Stomach (tissue), 19 donors: ENCODE measurements at places on chromosomes 5 and 9. TPM values are rescaled to one million over a fixed set of nuclear protein-coding genes. Genes with fewer than 3 reads are reported as not detected.

DNA sequence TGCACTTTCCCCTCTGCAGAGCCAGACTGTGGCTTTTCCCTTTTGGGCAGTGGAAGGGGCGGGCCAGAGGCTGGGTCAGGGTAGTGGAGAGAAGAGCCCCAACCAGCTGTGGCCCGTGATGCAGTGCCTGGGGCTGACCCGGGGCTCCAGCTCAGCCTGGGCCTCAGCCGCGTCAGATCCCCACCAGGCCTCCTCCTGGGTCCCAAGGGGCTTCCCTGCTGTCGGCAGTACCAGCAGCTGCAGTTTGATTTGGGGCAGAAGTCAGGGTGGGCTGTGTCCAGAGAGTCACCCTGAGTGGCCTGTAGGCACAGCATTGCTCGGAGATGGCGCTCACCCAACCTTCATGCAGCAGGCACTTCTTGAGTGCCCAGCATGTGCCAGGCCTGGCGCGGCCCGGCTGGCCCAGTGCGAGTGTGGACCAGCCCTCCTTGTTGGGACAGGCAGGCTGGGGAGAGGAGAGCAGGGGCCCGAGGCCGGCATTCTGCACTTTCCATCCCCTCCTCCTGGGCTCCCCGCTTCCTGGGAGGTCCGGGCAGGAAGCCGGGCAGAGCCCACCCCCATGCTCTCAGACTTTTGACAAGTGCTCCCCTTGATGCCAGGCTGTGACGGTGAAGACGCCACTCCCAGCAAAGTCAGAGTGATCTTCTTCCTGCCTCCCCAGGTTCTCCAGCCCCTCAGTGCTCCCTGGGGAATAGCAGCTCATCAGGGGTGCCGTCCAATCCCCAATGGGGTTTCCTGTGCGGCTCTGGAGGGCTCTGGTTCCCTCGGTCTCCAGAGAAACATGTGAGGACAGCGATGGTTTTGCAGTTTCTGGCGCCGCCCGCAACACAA lies 88.3 kb upstream of the COL5A1 start:
- DNase-seq, result no peak

- peak; percentile 56 for DNase-seq
Measured at GRCh38 chr5:139650031-139650688, 2.0 kb downstream of the CXXC5 start.

Gene FOXD4L5
- total RNA-seq, result not detected

Gene CDH10
- not detected for total RNA-seq

- no peak for DNase-seq
Measured at GRCh38 chr5:158922263-158922592, 177.5 kb downstream of the EBF1 start.

DNA sequence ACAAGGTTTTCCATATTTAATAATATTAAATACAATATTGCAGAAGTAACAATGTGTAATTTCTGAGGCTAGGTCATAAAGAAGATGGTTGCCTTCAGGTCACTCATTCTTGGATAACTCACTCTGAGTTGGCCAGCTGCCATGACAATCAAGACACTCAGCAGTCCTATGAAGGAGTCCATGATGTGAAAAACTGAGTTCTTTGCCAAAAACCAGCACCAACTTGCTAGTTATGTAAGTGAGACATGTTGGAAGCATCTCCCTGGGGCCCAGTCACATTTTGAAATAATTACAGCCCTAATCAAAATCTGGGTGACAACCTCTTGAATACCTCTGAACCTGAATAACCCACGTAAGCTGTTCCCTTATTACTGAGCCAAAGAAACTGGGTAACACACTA lies 453.2 kb downstream of the CDH18 start:
- DNase-seq, result no peak

- no peak for DNase-seq
Measured at GRCh38 chr9:134088063-134088725, 20.4 kb upstream of the BRD3 start.

GRCh38 chr9:137116027-137116507 lies 1.5 kb upstream of the DPP7 start:
- DNase-seq, result no peak

Gene NUTM2G
- not detected for total RNA-seq

- DNase-seq, result no peak
Measured at GRCh38 chr9:114313186-114313585, 9.7 kb upstream of the ORM1 start.

DNA sequence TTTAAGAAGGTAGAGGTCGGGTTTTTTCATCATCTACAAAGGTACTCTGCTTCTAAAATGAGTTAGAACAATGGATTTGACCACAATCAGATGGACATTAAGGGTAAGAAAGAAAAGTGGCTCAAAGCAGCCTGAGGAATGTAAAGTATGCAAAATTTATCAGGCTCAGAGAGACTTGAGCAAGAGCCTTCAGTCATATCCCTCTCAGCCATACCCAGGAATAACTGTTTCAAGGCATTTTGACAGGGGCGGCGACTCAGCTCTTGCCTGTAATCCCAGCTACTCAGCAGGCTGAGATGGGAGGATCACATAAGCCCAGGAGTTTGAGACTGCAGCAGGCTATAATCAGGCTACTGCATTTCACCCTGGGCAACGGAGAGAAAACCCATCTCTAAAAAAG lies 38.8 kb upstream of the ANXA2R start:
- no peak for DNase-seq

DNA sequence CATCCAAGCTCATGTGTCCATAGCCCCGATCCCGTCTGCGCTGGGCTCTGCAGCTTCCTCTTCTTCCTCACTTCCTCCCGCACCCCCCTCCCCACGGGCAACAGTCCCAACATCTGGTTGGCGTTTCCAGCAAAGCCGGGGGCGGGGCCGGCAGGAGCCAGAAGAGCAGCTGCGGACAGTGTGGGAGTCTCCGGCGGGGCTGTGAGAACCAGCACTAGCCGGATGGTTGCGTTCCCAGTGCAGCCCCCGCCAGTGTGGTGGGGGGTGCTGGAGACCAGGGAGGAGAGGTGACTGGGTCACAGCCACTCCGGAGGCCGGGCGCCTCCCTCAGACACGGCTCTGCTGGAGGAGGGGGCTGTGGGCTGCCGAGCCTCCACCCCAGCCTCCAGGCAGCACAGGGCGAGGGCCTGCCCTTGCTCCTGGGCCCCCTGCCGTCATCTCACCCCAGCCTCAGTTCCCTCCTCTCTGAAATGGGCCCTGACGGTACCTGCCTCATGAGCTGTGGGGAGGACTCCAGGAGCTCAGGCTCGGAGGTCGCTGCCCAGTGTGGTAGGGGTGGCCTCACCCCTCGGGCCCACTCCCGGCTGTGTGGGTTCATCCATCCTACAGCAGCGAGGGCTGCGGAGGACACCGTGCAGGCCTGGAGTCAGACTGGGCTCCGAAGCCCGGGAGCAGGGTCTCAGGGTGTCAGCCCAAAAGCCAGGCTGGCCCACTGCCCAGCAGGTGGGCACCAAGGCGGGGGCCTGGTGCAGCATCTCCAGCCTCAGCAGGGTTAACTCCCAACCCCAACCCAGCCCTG lies 41.5 kb upstream of the NOTCH1 start:
- DNase-seq, result peak; percentile 31

GRCh38 chr5:142399891-142400290 lies 75.1 kb upstream of the SPRY4 start:
- DNase-seq, result peak; percentile 46

DNA sequence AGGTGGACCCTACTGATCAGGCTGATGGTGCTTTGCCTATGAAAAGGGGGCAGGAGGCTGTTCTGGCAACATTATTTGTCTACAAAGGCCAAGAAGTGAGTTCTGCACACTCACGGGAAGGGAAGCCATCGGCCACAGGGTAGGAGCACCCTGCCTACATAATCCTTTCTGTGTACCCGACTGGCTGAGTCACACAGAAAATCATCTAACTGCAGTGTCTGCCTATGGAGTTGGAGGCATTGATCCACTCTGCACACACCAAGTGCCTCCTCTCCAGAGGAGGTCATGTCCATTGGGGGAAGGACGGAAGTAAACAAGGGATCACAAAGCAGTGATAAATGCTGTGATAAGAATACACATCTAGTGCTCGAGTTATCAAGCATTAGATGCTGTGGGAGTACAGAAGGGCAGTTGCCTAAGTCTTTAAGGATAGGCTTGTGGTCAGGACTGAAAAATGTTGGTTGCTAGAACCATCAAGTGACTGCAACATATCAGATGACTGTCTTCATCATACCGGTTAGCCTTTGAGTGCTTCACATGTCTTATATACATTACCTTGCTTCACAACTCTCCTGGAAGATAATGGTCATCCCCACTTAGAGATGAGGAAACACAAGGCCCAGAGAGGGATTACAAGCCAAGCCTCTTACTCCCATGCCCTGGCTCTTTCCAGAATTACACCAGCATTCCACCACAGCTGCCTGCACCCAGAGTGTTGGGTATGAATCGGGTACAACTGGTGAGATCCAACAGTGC lies 1.3 kb upstream of the SLC2A8 start:
- no peak for DNase-seq

- DNase-seq, result no peak
Measured at GRCh38 chr5:6228257-6229250, 149.8 kb downstream of the MED10 start.

DNA sequence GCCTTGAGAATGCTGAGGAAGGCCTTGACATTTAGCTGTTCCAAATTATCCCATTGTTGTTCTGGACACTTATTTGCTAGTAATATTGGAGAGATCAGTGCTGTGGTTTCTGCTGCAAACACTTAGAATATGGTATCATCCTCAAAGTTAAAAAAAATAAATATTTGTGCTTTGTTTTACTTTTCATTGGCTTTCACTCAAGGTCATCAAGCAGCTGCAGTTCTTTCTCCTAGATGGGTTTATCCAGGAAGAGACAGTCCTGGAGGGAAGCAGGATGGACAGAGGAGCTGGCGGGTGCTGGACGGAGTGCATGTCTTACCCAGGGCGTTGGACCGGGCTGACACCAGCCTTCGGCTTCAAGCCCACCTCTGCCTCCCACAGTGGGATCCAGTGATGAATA lies 193.6 kb downstream of the MTRR start:
- DNase-seq, result no peak

Gene EIF4E1B
- total RNA-seq, result not detected

GRCh38 chr5:146329697-146330096 lies 8.9 kb upstream of the POU4F3 start:
- DNase-seq, result no peak

Gene ANKRD33B
- 0.45 TPM for total RNA-seq

Gene MZB1
- 15.8 TPM for total RNA-seq

Gene SLC6A18
- total RNA-seq, result not detected

DNA sequence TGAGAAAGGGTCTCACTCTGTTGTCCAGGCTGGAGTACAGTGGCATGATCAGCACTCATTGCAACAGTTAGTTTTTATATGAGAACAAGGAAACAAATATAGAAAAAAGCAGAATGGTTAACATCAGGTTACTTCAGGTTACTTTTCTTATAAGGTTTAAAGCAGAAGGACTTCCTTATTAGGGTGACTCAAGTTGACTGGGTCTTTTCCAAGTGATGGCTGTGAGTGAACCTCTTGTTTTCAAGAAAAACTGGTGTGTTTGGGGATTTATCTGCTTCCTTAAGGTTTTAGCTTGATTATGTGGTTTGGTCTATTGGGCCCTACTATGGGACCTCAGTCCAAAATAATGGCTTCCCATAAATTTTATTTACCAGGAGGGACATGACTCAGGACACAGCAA lies 99.2 kb downstream of the ARRDC3 start:
- no peak for DNase-seq

GRCh38 chr5:138732466-138732865 lies 20.8 kb upstream of the CTNNA1 start:
- no peak for DNase-seq

DNA sequence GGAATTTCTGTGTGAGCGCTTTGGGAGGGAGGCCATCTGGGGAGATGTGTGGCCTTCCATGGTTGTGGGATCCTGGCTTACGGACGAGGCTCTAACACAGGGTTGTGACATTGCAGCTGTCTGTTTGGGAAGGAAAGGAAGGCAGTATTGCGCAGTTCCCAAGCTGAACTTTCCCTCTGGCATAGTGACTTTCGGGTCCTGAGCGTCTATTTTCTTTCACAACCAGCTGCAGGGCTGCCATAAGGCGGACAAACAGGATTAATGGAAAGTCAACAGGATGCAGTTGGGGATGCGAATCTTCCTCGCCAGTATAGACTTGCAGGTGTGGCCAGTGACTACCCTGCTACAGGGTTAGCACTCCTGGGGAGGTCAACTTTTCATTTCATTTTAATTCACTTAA lies 25.9 kb downstream of the CCT5 start:
- DNase-seq, result no peak

DNA sequence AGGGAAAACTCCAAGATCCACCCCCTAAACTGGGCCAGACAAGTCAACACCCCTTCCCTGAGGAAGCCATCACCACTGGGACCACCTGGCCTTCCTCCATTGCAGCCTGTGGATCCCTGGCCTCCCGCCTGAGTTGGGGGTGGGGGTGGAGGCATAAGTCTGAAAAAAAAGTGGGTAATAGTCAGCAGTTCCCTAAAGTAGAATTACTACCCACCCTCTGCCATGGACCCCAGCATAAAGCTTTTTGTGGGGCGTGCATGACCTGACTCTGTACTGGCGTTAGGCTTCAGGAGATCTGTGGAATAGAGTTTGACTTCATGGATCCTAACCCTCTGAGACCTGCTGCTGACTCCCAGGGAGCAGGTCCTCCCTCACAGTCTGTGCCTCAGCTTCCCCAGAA lies 2.0 kb upstream of the CXXC5 start:
- DNase-seq, result no peak

DNA sequence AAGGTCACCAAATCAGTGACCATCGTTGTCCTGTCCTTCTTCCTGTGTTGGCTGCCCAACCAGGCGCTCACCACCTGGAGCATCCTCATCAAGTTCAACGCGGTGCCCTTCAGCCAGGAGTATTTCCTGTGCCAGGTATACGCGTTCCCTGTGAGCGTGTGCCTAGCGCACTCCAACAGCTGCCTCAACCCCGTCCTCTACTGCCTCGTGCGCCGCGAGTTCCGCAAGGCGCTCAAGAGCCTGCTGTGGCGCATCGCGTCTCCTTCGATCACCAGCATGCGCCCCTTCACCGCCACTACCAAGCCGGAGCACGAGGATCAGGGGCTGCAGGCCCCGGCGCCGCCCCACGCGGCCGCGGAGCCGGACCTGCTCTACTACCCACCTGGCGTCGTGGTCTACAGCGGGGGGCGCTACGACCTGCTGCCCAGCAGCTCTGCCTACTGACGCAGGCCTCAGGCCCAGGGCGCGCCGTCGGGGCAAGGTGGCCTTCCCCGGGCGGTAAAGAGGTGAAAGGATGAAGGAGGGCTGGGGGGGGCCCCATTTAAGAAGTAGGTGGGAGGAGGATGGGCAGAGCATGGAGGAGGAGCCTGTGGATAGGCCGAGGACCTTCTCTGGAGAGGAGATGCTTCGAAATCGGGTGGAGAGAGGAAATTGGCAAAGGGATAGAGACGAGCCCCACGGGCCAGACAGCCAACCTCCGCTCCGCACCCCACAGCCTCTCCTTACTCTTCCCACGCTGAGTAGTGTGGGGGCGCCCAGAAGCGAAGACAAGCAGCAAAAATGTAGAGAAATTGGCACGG lies 1.7 kb downstream of the RXFP3 start:
- no peak for DNase-seq

- DNase-seq, result no peak
Measured at GRCh38 chr5:34703767-34704713, 47.9 kb downstream of the RAI14 start.
